GM18507 (cell line): ENCODE measurements at places on chromosomes 3 and 15.

- DNase-seq: no peak
Measured at GRCh38 chr15:96274698-96275097, 55.8 kb upstream of the NR2F2 start.

DNA sequence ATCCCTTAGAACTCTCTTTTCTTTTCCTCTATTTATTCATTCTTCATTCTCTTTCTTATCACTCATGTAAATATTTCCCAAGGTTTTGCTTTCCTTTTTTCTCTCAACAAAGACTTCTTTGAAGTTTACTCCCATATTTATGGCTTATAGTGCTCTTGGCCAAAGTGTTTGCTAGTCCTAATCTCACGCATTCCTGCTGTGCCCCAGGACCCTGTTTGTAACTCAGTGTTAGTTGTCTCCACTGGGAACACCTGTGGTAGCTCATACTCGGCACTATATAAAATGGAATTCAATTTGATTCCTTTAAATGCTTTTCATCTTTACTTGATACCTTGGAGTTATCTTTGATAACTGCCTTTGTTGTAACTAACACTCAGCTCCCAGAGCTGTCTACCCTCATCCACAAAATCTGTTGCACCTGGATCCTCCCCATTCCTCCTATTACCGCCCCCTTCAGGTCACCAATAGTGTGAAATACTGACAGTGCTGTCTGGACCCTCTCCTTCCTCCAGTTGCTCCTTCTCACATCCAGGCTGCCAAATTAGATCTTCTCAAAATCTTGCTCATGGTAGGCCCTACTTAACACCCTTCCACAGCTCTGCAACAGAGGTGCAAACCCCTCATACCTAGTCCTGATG lies 76.8 kb downstream of the TIGIT start:
- DNase-seq: no peak

DNA sequence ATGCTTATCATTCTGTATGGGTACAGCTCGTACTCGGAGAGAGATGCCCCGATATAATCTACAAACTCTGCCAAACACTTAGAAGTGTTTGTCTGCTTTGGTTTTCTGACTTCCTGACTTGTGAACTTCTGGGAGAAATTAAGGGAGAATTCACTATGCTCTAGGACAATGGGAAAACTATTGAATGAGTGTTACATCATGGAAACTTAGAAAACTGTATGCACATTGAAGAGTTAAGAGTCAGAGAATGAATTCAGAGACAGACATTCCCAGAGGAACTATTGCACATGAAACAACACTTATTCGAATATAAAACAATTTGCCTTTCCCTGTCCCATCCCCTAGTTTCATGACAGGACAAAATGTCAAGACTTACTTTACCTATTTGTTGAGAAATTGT lies 57.8 kb downstream of the DTWD1 start:
- no peak for DNase-seq

- DNase-seq: no peak
Measured at GRCh38 chr15:41987925-41988275, 15.5 kb upstream of the EHD4 start.

GRCh38 chr15:75347222-75348033 lies 589 bp downstream of the NEIL1 start:
- no peak for DNase-seq

DNA sequence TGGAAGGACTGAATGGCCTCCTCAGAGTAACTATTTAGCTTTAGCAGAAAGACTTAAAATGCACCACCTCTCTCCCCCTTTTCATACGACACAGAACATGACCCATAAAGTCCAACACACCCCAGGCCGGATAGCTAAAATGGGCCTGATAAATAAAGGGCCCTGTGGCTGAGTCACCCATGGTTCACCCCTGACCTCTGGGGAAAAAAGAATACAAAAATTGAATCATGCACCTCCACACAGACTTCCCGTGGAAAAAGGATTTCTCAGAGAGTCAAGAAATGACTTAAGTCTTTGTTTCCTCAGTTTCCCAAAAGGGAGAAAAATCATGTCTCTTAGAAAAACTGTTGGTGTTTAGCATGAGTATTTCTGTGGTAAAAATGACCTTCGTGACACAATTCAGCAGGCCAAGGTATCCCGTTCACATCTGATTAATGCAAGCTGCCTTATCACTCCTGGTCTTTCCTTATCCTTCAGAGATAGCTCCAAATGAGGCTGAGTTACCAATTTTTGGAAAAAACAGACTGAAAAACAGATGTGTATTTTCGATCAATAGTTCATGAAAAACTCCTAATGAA lies 34.0 kb upstream of the ARHGEF3 start:
- DNase-seq: no peak

GRCh38 chr15:101258238-101259144 lies 6.6 kb upstream of the CHSY1 start:
- DNase-seq: no peak

DNA sequence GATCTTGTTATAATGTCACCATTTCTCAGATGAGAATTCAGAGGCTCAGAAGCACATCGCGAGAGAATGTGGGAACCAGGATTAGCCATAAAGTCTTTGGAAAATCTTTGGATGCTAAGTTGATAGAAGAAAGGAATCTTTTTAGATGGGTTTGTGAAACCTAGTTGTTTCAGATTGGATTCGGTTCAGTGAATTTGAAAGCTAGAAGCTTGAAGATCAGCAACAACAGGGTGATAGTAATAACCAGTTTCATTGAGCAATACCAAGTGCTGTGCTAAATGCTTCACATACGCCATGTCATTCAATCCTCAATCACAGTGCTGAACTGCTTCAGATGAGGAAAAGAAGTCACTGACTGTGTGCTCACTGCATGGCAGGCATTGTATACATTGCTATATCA lies 47.4 kb upstream of the MITF start:
- DNase-seq: no peak

DNA sequence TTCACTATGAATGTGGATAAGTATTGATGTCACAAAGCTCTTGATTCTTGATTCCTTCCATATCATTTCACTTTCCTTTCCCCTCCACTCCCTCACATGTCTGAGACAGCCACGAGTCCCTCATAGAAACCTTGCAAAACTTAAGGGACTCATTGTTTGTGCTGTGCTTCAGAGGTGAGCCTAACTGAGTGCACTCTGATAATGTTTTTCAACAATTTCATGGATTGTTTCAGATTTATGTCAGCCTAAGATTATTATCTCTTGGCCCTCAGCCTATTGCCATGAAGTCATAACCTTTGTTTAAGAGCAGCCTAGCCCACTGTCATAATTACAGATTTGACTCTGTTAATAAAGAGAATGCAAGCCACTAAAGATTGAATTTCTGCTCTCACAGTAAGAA lies 363.6 kb downstream of the MECOM start:
- DNase-seq: no peak

GRCh38 chr15:65374821-65375401 lies 2.9 kb downstream of the IGDCC3 start:
- no peak for DNase-seq

DNA sequence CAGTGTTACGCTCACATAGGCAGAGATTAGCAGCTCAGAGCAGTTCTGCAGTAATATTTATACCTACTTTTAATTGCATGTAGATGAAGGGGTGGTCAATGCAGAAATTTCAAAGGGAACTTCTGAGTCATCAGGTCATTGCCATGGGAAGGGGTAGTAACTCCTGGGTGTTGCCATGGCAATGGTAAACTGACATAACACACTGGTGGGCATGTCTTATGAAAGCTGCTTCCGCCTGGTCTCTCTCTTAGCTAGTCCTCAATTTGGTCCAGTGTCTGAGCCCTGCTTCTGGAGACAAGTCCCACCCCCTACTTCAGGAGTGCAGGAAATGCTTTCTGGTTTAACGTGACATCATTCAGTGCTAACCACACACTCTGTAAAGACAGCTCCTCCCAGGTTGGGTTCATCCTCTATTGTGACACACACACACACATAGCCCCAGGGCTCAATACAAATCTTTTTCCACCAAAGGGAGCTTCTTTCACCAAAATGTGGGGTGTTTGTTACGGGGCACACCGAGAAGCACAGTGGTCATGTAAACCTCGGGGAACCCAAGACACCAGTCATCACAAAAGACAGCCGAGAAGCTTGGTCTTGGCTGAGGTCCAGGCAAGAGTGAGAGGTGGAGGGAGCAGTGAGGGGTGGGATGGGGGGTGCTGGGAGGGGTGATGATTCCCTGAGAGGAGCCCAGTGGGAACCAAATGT lies 74.5 kb downstream of the TLE3 start:
- peak; percentile 56 for DNase-seq

DNA sequence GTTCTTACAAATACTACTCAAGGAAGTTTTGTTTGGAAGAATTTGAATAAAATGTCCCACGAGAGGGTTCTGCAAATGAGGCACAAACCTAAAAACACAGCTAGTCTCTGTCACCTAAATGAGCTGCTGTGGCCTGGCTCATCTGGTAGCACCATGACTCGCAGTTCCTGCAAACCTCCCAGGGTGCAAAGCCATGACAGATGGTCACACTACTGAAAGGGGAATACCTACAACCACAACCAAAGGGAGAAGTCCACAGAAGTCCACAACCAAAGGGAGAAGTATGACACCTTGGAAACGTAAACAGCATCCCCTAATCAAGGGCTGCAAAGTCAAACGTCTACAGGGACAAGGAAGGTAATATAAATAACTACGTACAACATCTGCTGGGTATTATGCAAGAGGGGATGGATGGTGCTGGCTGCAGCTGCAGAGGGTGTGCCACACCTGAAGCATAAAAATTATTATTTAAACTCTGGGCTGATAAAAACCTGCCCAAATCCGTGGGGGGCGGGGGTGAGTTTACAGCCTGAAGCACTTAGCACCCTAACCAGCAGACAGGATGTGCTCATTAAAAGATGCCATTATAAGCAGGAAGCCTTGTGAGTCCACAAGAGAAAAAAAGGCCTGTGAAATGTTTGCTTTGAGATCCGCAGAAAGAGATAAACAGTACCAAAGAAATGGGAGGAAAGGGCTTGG lies 184.0 kb downstream of the MAGI1 start:
- peak; percentile 1 for DNase-seq

DNA sequence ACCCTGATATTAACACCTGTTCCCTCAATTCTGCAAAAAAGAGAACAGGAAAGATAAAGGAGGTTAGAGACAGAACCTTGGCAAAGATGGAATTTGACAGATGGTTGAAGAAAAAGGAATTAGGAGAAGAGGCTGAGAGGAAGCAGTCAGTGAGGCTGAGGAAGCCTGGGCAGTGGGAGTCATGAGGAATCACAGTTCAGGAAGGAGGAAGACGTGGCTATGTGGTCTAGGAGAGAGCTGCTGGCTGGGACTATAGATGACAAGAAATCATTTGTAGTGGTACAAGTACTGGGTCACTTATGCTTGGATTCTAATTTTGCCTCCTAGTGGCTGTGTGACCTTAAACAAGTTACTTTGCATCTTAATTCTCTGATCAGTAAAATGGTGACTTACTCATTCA lies 49.0 kb downstream of the LARS2 start:
- DNase-seq: no peak

GRCh38 chr3:4401441-4401840 lies 65.6 kb downstream of the SUMF1 start:
- DNase-seq: no peak

GRCh38 chr3:141440942-141441341 lies 45.9 kb upstream of the RASA2 start:
- no peak for DNase-seq

- DNase-seq: no peak
Measured at GRCh38 chr3:49794431-49794830, 5.2 kb downstream of the CDHR4 start.

DNA sequence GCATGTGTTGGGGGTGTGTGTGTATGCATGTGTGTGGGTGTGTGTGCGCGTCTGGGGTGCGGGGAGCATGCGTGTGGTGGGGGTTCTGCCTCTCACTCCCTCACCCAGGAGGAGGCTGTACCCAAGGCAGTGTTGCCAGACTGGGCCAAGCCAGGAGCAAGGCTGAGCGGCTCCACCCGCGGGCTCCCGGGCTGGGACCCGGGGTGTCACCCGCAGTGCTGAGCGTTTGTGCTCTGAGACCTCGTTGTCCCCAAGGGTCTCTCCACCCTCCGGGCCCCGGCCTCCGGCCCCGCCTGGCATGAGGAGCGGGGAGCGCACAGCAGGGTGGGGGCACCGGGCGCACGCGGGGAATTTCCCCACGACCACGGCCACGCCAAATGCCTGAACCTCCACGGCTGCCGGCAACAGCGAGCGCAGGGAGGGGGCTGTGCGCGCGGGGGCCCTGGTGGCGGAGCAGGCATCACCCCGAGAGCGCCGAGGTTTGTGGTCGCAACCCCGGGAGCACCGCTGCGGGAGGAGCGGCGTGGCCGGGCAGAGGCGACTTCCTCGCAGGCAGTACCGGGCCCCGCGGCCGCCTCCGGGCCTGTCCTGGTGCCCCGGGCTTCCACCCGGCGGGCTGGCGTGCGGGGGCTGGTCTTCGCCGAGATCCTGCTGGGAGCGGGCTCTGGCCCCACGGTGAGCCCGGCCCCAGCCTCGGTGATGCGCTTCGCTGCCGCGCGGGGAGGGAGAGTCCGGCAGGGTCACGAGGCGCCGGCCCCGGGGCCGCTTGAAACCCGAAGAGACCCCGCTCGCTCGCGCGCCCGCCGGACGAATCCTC lies 7.4 kb upstream of the OCA2 start:
- DNase-seq: no peak

GRCh38 chr15:35838424-35839111 lies 292.6 kb upstream of the DPH6 start:
- no peak for DNase-seq

GRCh38 chr3:17947833-17948232 lies 205.4 kb upstream of the TBC1D5 start:
- no peak for DNase-seq
